Hematopoietic multipotent progenitor cell treated with erythropoietin and hydrocortisone succinate and interleukin-3 and kit ligand, for 6 days (in vitro differentiated cells): ENCODE measurements at places on chromosomes 7 and 10.

GRCh38 chr7:74627661-74628411 lies 29.7 kb upstream of the GTF2I start:
- peak; percentile 34 for DNase-seq

- peak; percentile 13 for DNase-seq
Observed at GRCh38 chr7:27948861-27949260, 208.9 kb downstream of the TAX1BP1 start.

- no peak for DNase-seq
Observed at GRCh38 chr10:55137063-55137462, 336.0 kb upstream of the PCDH15 start.

GRCh38 chr10:127243490-127244272 lies 47.3 kb upstream of the INSYN2A start:
- DNase-seq = peak; percentile 57

DNA sequence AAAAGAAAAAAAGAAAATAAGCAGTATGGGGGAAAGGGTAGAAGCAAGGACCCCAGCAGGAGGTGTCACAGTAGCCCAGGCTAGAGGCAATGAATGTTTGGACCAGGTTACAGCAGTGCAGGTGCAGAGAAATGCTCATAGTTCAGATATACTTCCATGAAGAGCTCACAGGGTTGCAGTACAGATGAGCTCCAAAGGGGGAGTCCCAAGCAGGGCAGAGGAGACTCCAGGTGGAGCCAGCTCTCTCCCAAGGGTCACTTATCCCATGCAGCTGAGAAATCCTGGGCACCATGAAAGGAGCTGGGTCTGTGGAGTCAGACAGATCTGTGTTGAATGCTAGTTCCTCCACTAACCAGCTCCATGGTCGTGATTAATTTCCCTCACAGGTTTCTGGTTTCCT lies 174.9 kb downstream of the C7orf25 start:
- no peak for DNase-seq

DNA sequence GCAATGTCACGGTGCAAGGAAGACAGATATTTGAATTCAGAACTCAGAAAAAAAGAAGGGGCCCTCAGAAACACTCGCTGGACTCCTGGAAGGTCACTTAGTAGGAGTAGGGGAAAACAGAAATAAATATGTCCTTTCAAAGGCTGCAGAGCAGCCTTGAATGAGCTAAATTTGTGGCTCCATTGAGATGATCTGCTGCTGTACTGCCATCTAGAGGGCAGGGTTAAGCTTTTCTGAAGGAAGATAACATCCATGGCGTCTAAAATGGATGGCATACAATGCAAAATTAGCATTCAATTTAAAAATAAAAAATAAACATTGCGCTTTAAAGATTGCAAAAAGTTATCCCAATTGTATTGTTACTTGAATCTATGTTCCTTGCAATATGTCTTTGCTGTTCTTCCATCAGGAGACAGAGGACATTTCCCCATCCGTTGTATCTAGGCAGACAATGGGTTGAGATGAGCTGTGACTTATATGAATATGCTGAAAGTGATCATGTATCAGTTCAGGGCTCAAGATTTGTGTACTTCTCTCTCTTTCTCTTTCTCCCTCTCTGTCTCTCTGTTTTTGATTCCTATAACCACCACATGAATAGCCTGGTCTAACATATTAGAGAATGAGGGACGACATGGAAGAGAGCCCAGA lies 642.2 kb downstream of the SH2D4B start:
- DNase-seq = peak; percentile 56

- no peak for DNase-seq
Observed at GRCh38 chr7:13257661-13258060, 570.2 kb downstream of the ARL4A start.

DNA sequence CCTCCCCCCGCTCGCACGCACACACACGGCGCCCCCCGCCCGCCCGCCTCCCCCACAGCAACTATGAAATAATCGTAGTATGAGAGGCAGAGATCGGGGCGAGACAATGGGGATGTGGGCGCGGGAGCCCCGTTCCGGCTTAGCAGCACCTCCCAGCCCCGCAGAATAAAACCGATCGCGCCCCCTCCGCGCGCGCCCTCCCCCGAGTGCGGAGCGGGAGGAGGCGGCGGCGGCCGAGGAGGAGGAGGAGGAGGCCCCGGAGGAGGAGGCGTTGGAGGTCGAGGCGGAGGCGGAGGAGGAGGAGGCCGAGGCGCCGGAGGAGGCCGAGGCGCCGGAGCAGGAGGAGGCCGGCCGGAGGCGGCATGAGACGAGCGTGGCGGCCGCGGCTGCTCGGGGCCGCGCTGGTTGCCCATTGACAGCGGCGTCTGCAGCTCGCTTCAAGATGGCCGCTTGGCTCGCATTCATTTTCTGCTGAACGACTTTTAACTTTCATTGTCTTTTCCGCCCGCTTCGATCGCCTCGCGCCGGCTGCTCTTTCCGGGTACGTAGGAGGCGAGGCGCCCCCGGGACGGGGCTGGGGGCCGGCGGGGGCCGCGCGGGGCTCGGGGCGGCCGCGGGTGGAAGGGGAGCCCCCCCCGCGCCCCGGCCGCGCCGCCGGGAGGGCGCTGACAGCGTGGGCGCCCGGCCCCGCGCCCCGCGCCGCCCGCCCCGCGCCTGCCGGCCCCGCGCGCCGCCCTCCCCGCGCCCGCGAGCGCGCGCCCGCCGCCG lies 441 bp downstream of the BMI1 start:
- peak; percentile 71 for DNase-seq

DNA sequence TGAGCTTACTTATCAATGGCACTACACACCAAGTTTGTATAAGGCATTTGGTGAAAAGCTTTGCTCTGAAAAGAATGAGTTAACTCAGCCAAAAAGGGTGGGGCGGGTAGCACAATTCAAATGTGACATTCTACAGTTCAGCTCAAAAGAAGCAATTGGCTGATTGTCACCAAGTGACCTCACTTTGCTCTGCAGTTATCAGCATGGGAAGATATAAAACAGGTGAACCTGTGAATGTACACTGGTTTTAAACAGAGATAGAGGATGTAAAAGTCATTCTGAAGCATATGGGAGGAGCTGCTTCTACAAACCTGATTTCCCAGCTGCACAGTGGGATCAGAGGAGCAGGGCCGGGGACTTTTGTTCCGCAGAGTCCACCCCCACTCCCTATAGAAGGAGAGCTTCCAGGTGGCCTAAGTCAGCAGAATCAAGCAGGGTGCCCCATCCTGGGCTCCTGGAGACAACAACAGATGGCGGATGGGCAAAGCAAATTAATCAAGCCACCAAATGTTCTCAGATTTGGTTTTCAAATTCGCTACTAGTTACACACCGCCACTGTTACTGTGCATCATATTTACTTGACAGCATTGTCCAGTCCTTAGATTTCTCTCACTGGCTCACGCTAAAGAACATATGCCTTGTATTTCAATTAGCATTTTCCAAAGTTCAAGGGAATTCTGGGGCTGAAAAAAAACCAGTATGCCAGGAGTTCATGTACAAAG lies 27.5 kb upstream of the NPVF start:
- no peak for DNase-seq

DNA sequence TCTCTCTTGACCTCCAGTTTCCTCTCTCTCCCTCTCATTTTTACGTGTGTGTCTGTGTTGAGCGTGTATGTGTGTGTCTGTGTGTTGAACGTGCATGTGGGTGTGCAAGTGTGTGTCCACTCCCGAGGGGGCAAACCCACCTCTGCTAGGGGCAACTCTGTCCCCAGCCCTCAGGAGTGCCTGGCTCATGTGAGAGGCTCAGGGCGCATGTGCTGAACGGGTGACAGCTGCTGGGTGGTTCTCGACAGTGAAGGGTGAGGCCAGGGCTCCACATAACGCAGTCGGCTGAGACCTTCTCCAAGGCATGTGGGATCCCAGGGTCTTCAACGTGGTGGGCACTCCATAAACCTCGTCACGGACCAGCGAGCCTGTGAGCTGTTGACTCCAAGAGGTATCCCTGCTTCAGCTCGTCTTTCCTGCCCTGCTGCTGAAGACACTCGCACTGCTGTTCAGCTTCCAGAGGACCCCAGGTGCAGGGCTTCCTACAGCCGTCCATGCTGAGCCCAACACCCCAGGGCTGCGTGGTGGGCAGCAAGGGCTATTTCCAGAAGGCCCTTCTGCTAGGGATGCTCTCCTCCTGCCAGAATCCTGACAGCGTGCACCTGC lies 361.6 kb upstream of the SHH start:
- DNase-seq = no peak

GRCh38 chr10:91024541-91024940 lies 103.7 kb upstream of the ANKRD1 start:
- DNase-seq = no peak

DNA sequence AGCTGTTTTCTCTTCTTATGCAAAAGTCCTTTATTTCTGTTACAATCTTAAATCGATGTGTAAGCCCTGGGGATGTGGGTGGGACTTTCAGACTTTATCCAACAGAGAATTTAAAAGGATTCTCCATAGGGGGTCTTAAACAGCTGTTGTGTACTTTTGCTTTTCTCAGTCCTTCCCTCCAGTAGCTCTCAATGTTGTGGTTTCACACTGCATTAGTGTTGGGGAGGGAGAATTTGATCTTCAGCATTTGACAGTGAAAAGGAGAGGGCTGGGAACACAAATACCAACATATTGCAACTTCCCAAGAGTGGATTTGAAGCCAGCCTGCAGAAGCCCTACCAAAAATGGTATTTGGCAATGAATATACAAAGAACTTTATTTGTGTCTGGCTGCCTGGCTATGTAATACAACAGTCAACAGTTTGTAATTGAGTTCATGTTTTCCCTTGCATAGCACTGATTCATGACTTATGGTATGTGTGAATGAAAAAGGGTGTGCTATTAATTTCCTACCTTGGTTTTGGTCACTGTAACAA lies 80.1 kb upstream of the CAPZA2 start:
- no peak for DNase-seq

GRCh38 chr10:111821871-111822270 lies 361.7 kb downstream of the GPAM start:
- DNase-seq = no peak

GRCh38 chr7:119571666-119572065 lies 701.3 kb upstream of the KCND2 start:
- DNase-seq = no peak

DNA sequence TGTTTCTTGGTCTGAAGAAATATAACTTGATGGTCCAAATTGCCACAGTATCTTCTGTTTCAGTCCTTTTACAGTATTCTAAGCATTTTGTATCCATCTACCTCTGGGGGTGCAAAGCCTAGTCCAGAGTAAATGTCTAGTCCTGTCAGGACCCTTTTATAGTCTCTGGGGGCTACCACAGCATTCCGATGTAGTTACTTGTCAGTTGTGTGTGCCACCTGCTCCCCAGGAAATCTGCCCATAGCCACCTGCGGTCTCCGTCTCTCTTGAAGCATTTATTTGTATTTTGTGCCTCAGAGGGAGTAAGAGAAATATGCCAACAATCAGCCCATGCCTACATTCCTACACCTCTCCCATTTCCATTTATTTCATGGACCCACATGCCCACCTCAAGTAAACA lies 12.8 kb downstream of the AGBL3 start:
- no peak for DNase-seq

- DNase-seq = no peak
Observed at GRCh38 chr10:64320448-64320847, 799.2 kb downstream of the REEP3 start.

DNA sequence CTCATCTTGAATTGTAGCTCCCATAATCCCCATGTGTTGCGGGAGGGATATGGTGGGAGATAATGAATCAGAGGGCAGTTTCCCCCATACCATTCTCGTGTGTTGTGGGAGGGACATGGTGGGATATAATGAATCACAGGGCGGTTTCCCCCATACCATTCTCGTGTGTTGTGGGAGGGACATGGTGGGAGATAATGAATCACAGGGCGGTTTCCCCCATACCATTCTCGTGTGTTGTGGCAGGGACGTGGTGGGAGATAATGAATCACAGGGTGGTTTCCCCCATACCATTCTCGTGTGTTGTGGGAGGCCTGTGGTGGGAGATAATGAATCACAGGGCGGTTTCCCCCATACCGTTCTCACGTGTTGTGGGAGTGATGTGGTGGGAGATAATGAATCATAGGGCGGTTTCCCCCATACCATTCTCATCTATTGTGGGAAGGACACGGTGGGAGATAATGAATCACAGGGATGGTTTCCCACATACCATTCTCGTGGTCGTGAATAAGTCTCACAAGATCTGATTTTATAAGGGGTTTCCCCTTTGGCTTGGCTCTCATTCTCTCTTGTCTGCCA lies 271.0 kb downstream of the MAD1L1 start:
- peak; percentile 81 for DNase-seq

- DNase-seq = no peak
Observed at GRCh38 chr10:10796774-10797415, 220.8 kb upstream of the CELF2 start.

DNA sequence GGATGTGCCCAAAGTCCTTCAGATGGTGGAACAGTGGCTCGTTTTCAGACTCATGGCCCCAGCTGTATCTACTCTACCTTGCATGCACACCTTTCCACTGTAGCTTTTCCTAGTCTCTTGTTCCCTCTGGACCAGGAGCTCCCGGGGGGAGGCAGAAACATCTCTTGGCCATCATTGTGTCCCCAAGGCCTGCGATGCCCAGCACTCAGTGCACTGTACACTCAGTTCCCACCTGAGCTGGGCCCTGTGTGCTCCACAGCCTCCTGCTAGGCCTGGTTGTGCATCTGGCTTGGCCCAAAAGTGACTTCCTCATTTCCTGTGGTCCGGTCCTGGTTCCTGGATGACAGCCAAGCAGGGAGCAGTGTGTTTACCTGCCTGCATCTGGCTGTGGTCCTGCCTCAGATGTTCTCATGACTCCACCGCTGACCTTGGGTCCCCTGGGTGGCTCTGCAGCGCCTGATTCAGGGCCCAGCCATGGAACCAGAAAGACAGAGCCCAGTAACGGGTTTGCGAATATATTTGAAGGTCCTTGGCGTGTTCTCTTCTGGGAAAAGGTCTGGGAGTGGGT lies 9.9 kb upstream of the DOCK1 start:
- DNase-seq = no peak

DNA sequence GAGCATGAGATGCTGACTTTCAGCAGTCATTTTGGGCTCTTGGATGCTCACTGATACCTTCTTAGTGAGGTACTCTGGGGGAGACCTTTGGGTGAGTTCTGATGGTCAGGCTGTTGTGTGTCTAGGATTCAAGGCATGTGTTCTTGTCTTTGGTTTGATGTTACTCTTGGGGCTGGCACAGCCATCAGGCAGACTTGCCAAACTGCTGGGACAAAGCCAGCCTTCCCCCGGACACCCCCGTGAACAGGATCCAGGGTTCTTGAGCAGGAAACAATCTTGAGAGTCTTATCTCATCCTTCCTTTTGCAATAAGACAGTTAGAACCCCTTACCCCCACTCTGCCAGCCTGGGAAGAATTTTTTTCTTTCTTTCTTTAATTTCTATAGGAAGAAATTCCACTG lies 42.2 kb downstream of the SUFU start:
- no peak for DNase-seq

DNA sequence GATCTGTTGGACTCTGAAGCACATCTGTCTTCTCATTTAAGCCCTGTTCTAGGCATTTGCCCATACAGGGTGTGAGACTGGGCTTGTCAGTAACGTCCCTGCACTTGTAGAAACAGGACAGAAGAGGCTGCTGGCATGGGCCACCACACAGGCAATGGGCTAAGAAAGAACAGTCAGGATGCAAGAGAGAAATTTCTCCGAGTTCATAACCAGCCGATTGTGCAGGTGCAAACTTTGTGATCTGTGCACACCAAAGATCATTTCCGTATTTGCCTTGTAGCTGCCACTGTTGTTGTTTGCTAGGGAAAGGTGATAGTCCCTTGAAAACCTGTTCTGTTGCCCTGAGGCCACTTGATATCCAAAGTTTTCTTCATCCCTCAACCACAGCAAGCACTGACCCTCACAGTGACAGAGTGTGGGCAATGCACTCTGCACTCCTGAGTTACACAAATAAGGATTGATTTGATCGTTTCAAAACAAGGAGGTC lies 20.3 kb downstream of the KLF6 start:
- no peak for DNase-seq

- no peak for DNase-seq
Observed at GRCh38 chr7:111006691-111007090, 84.2 kb upstream of the LRRN3 start.
